Effector CD8-positive, alpha-beta T cell (primary cell): ENCODE measurements at places on chromosomes 3 and 15.

GRCh38 chr3:38579141-38579540 is 70.3 kb downstream of the SCN5A start:
- no peak for DNase-seq

GRCh38 chr3:4432259-4432658 is 34.8 kb downstream of the SUMF1 start:
- no peak for DNase-seq

GRCh38 chr15:96123028-96123400 is 207.5 kb upstream of the NR2F2 start:
- DNase-seq, result no peak

- DNase-seq, result no peak
Measured at GRCh38 chr3:77320514-77320913, 280.6 kb downstream of the ROBO2 start.

DNA sequence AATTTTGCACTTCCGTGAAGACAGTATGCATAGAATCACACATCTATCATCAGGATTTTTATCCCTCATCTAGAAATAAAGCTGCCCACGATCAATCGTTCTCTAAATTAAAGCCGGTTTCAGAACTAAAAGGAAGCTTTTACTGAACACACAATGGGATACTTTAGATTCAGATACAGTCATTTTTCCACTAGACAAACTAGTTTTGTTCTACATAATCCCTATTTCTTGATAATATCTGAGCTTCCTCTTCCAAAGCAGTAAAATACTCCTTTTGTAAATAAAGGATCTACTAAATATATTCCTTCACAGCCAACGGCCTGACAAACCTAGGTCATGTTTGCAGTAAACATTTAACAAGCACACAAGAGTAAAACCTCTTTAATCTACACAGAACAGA is 2.0 kb upstream of the GANC start:
- DNase-seq, result no peak

GRCh38 chr15:76258460-76258859 is 52.8 kb downstream of the ETFA start:
- DNase-seq, result no peak

DNA sequence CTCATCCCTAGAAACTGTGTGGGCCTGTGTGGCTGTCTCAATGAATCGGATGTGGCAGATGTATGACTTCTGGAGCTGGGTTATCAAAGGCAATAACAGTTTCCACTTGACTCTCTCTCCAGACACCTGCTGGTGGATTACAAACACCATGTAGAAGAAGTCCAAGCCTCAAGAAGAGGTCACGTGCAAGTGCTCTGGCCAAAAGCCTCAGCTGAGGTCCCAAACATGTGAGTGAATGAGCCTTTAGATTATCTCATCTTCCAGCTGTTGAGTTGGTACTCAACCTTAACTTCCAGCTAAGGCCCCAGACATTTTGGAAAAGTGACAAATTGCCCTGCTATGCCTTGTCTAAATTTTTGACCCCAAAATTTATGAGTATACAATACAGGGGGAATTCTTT is 42.7 kb upstream of the IL12A start:
- DNase-seq, result no peak

- no peak for DNase-seq
Measured at GRCh38 chr3:180409883-180410282, 192.1 kb upstream of the TTC14 start.

GRCh38 chr3:3201611-3202010 is 22.1 kb upstream of the CRBN start:
- no peak for DNase-seq

DNA sequence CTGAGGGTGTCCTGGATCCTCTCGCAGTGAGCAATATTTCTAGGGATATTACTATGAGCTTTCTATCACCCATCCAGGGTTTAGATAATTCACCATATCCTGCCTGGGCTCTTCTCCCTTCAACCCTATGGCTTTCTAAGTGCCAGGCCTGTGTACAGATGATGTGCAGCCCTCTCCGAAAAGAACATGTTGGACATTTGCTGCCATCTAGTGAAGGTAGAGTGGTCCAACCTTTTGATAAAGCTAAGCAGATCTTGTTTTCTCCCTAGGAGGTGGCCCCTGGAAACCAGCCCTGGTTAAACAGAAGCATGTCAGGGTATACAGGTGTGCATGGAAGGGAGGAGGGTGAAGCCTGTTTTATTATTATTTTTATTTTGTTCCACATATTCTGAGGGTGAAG is 27.9 kb upstream of the SCN10A start:
- no peak for DNase-seq

DNA sequence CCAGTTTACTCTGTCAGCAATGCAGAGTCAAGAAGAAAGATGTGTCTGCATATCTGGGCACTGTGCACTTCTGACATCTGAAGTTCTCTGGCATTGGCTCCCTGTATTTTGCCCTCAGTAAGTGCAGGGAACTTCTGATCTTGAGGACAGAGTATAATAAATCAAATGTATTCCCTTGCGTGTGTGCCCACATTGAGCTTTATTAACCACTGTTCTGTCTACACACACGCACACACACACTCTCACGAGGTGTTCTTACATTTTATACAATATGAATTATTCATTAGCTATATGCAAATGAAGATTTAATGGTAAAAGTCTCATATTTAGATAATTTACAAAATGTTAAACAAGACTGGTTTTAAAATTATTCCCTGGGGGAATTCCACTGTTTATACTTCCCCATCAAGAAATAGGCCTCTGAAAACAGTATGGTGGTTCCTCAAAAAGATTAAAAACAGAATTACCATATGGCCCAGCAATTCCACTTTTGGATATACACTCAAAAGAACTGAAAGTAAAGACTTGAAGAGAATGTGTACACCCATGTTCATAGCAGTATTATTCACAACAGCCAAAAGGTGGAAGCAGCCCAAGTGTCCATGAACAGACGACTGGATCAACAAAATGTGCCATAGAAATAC is 24.6 kb upstream of the ANPEP start:
- no peak for DNase-seq

- no peak for DNase-seq
Measured at GRCh38 chr3:52498137-52499054, 3.3 kb downstream of the STAB1 start.

DNA sequence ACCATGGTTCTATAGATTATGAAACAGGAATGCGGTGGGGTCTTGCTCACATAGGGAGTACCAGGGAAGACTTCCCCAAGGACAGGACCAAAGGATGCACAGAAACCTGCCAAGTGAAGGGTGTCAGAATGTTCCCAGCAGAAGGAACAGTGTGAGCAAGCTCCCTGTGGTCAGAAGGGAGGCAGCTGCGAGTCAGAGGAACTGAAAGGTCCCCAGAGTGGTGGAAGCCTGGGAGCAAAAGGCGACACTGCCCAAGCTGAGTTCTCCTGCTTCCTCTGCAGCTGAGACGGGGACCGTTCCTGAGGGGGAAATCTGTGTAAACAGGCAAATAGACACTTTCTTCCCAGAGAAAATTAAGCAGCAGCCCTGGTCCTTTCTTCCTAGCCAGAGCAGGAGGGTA is 14.2 kb upstream of the SLC6A6 start:
- DNase-seq, result no peak
